ENCODE measurements at places on chromosomes 12 and 14.

GRCh38 chr14:34329301-34329700 lies 132.7 kb downstream of the SPTSSA start:
- DNase-seq, result no peak

GRCh38 chr12:39764944-39765560 lies 145.4 kb upstream of the ABCD2 start:
- DNase-seq, result peak; percentile 70

- no peak for DNase-seq
Measured at GRCh38 chr14:95146079-95146771, 11.1 kb downstream of the DICER1 start.

GRCh38 chr14:53278602-53279506 lies 125.7 kb upstream of the DDHD1 start:
- no peak for DNase-seq
